ENCODE measurements at places on chromosomes 2 and 18.
A peak's percentile ranks its signal among the peaks of the same experiment; 100 is the strongest.

GRCh38 chr2:95042472-95043271, 17.2 kb downstream of the MAL start:
- peak; percentile 40 for DNase-seq

GRCh38 chr2:232843834-232844233, 26.2 kb upstream of the SNORC start:
- DNase-seq: no peak

- DNase-seq: no peak
These were observed 70.2 kb upstream of the DSC1 start for GRCh38 chr18:31232775-31233424.

GRCh38 chr18:43563780-43564179, 286.5 kb upstream of the SYT4 start:
- DNase-seq: peak; percentile 70

DNA sequence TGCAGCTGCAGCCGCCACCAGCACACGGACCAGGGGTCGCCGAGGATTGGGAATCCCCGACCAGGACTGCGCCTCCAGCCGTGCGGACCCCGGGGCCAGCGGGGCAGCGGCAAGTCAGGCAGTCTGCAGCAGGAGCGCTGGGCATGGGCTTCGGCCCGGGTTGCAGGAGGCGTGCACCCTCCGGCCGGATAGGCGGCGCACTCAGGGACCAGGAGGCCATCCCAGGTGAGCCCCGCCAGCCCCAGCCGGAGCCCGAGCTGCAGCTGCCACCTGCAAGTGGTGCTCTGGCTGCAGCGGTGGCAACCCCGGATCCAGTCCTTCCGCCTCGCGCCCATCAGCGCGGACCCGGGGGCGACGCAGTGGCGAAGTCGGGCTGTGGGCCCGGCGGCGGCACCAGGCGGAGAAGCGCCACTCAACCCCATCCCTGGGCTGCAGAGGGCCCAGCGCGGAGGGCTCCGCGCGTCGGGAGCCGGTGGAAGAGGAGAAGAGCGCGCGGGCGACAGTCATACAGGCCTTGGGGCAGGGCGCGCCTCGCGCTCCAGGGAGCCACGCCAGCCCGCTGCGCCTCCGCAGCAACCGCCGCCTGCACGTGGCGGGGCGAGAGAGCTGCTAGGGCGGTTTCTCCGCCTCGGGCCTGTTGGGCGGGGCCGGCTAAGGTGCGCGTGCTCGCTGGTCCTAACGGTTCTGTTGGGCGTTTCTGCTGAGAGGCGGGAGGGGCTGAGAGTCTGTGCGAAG, 73.8 kb downstream of the RPIA start:
- peak; percentile 22 for DNase-seq
